ENCODE measurements at places on chromosomes 13 and 19. TPM values are rescaled to one million over a fixed set of nuclear protein-coding genes. Genes with fewer than 3 reads are reported as not detected.

The WDR87 gene
- total RNA-seq = not detected

The ACTMAP gene
- 6.7 TPM for total RNA-seq

GRCh38 chr19:10737722-10738121, 19.8 kb downstream of the DNM2 start:
- DNase-seq = no peak

DNA sequence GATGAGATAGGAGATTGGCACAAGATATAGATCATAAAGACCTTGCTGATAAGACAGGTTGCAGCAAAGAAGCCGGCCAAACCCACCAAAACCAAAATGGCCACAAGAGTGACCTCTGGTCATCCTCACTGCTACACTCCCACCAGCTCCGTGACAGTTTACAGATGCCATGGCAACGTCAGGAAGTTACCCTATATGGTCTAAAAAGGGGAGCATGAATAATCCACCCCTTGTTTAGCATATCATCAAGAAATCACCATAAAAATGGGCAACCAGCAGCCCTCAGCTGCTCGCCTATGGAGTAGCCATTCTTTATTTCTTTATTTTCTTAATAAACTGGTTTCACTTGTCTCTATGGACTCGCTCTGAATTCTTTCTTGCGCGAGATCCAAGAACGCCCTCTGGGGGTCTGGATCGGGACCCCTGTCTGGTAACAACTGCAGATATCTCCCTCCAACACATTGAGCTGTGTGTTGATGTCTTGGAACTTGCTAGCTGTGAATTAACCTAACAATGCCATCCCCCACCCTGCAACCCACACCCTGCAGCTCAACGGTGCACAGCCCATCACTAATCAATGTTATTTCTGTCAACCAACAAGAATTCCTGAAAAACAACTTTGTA, 27.1 kb upstream of the GRTP1 start:
- no peak for DNase-seq

- DNase-seq = no peak
Measured at GRCh38 chr13:44281252-44282000, 92.2 kb upstream of the SERP2 start.

GRCh38 chr13:48086272-48086671, 8.6 kb downstream of the MED4 start:
- DNase-seq = no peak

DNA sequence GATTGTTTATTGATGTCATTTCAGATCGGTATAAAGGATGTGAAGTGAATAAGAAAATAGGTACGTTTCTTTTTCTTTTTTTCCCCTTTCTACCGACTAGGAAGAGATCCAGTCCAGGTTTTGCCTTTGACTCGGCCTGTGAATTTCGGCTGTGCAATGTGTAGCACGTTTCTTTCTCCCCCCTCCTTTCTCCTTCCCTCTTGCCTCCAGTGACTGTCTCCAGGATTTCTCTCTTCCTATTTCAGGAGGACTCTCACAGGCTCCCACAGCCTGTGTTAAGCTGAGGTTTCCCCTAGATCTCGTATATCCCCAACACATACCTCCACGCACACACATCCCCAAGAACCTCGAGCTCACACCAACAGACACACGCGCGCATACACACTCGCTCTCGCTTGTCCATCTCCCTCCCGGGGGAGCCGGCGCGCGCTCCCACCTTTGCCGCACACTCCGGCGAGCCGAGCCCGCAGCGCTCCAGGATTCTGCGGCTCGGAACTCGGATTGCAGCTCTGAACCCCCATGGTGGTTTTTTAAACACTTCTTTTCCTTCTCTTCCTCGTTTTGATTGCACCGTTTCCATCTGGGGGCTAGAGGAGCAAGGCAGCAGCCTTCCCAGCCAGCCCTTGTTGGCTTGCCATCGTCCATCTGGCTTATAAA, at the start of gene GPC6:
TSS of gene GPC6 (plus strand) at position 185 of the 657 bp plus-strand sequence.
- DNase-seq = peak; percentile 21

Data from left ventricle myocardium superior (tissue), 1 donor.